Heart right ventricle (tissue), 16 donors: ENCODE measurements at places on chromosomes 12 and 14.

GRCh38 chr12:10320643-10321042, 13.0 kb downstream of the KLRD1 start:
- no peaks in the 10 kb centered on the region for H3K4me1 ChIP-seq
- no peak overlapping the region for H3K27ac ChIP-seq
- H3K4me3 ChIP-seq, result no peak overlapping the region
- H3K27me3 ChIP-seq, result no peaks in the 10 kb centered on the region
- no peak for DNase-seq

DNA sequence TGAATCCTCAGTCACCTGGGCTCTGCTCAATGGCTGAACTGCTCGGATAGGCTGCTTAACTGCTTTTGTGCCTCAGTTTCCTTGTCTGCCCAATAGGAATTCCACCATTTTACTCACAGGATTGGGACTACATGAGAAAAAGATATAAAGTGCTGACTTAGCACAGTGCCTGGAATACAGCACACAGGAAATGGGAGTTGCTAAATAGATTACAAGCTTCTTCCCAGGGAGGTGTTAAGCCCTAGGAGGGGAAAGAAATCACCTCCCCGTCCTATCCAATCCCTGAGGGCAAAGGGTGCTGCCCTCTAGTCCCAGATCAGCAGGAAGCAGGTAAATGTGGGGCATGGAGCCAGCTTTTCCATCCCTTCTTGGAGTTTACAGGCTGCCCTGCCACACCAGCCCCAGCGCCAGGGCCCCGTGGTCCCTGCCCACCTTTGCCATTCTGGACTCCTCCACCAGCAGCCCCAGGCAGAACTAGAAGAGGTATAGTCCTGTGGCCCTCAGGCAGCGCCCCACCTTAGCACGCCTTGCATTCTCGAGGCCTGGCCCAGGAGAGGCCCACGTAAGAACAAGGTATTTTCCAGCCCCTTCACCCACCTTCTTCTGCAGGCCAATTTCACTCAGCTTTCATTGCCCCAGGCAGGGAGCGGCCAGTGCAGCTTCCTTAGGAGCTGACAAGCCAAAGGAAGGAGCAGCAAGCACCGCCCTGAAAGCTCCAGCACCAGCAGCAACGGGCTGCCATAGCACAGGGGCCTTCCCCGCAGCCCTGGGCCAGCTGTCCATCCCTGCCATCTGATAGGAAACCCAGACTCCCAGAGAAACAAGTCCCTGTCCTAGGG, 28.8 kb upstream of the RPLP0 start:
- peak; percentile 26 for DNase-seq
- H3K27ac ChIP-seq, result peak overlapping the region; percentile 94
- no peaks in the 10 kb centered on the region for H3K27me3 ChIP-seq
- H3K4me3 ChIP-seq, result peak overlapping the region; percentile 29
- H3K36me3 ChIP-seq, result no peaks in the 10 kb centered on the region
- H3K4me1 ChIP-seq, result peaks cover 100% of the 10 kb centered on the region

GRCh38 chr14:105351920-105352851, 37.6 kb downstream of the PACS2 start:
- no peaks in the 10 kb centered on the region for H3K27me3 ChIP-seq
- no peak overlapping the region for H3K4me3 ChIP-seq
- H3K36me3 ChIP-seq, result peaks cover 7% of the 10 kb centered on the region
- H3K27ac ChIP-seq, result peak overlapping the region; percentile 53
- peaks cover 12% of the 10 kb centered on the region for H3K4me1 ChIP-seq

DNA sequence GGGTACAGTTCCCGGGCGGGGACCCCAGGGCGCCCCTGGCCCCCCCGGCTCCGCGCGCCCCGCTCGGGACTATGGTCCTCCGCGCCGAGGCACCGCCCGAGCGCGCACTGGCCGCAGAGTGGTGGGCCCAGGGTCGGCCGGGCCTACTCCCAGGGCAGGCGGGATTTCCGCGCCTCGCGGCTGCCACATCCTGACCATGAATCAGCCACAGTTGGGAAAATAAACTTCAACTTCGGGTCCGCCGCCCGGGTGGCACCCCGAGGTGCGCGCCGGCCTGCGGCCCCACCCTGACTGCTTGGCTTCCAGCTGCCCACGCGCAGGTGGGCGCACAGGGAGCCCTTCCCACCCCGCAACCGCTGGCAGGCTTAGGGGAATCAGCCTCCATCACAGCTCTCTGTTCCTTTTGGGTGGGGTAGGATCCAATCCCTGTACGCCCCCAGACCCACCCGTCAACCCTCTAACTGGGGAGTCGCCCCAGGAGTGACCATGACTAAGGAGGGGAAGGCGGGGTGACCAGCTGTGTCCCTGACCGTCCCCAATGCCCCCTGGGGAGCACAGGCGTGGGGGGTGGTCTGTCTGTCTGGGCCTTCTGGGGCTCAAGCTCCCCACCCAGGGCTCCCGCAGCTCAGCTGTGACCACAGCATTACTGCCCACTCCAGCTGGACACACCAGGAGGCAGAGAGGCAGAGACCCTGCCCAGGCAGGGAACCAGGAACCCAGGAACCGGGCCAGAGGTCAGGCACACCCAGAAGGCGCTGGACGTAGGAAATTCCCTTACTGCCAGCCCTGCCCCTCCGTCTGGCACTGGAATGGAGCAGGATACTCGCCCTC, 678 bp downstream of the INF2 start:
- H3K36me3 ChIP-seq, result no peaks in the 10 kb centered on the region
- no peaks in the 10 kb centered on the region for H3K27me3 ChIP-seq

GRCh38 chr12:124754949-124755800, 108.5 kb downstream of the SCARB1 start:
- no peaks in the 10 kb centered on the region for H3K27me3 ChIP-seq
- H3K27ac ChIP-seq, result peak overlapping the region; percentile 77
- no peaks in the 10 kb centered on the region for H3K36me3 ChIP-seq

DNA sequence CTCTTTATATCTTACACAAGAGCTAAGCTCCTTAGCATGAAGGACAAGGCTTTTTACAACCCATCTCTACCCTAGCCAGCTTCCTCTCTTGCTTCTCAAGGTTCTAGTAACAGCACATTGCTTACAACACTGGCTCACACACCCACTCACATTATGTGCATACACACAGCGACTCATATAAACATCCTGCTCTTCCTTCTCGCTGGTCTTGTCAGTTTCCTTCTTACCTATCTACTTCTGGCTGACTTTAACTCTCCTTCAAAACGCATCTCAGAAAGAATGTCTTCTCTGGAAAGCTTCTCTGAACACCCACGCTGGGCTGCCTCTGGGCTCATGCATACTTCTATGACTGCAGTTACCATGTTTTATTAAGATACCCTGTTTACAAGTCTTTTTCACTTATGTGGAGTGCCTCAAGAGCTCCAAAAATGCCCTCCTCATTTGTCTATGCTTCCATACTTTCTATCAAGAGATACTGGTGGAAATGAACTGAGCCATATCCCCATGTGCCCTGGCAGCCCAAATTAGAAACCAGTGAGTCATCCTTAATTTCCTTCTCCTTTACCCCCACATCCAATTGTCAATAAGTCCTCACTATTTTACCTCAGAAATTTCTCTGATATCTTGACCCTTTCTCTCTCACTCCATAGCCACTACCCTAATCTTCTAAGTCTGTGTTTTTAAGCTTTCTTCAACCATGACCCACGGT, 126.9 kb upstream of the KRAS start:
- no peaks in the 10 kb centered on the region for H3K36me3 ChIP-seq
- no peaks in the 10 kb centered on the region for H3K4me1 ChIP-seq
- H3K27ac ChIP-seq, result no peak overlapping the region
- H3K4me3 ChIP-seq, result no peak overlapping the region
- no peaks in the 10 kb centered on the region for H3K27me3 ChIP-seq

DNA sequence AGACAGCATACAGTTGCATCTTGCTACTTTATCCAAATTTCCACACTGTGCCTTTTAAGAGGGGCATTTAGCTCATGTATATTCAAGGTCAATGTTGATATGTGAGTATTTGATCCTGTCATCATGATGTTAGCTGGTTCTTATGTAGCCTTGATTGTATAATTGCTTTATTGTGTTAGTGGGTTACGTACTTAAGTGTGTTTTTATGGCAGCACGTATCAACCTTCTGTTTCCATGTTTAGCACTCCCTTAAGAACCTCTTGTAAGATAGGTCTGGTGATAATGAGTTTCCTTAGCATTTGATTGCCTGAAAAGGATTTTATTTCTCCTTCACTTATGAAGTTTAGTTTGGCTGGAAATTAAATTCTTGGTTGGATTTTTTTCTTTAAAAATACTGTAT, 445.2 kb downstream of the NAV3 start:
- H3K36me3 ChIP-seq, result no peaks in the 10 kb centered on the region
- no peak for DNase-seq
- H3K27me3 ChIP-seq, result no peaks in the 10 kb centered on the region
- no peaks in the 10 kb centered on the region for H3K4me1 ChIP-seq
- H3K4me3 ChIP-seq, result no peak overlapping the region

DNA sequence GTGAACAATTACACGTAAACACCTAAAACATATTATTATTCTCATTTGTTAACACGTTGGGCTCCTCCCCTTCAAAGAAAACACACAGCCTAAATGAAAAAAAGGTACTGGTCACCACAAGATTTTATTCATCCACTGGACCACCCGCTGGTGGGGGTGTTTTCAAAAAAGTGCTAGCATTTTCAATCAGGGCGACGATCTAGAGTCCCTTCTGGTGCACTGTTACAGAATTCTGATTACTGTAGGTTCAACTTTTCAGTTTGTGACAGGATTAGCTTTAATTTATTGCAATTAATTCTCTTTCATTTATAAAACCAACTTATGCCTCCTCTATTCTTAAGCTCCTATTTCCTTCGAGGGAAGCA, 443 bp downstream of the MAGOHB start:
- H3K36me3 ChIP-seq, result peaks cover 16% of the 10 kb centered on the region
- peak overlapping the region; percentile 84 for H3K4me3 ChIP-seq
- peak overlapping the region; percentile 86 for H3K27ac ChIP-seq
- H3K4me1 ChIP-seq, result no peaks in the 10 kb centered on the region
- DNase-seq, result no peak

- H3K4me3 ChIP-seq, result peak overlapping the region; percentile 27
- H3K27me3 ChIP-seq, result peaks cover 92% of the 10 kb centered on the region
- no peaks in the 10 kb centered on the region for H3K36me3 ChIP-seq
- no peak overlapping the region for H3K27ac ChIP-seq
- DNase-seq, result no peak
Measured at GRCh38 chr12:116878567-116879508, 2.4 kb downstream of the HRK start.

- DNase-seq, result no peak
- H3K27me3 ChIP-seq, result peaks cover 4% of the 10 kb centered on the region
- H3K4me1 ChIP-seq, result peaks cover 7% of the 10 kb centered on the region
Measured at GRCh38 chr12:51388846-51389245, 2.4 kb downstream of the GALNT6 start.

DNA sequence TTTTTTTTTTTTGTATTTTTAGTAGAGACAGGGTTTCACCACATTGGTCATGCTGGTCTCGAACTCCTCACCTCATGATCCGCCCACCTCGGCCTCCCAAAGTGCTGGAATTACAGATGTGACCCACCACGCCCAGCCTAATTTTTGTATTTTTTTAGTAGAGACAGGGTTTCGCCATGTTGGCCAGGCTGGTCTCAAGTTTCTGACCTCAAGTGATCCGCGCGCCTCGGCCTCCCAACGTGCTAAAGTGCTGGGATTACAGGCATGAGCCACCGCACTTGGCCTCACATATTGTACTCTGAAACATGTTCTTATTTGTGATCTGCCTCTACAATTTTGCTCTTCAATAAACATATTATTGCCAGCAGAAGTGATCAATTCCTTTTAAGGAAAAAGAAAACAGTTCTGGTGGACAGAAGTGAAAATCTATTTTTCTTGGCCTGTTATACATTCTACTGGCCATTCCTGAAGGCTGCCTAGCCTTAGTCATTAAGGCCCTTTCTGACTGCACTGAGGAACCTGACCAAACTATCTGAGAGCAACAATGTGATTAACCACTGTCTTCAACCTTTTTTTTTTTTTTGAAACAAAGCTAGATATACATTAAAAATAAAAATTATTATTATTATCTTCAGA, 36.1 kb downstream of the SNX6 start:
- H3K27ac ChIP-seq, result no peak overlapping the region
- peaks cover 11% of the 10 kb centered on the region for H3K4me1 ChIP-seq
- no peak overlapping the region for H3K4me3 ChIP-seq
- no peaks in the 10 kb centered on the region for H3K36me3 ChIP-seq

GRCh38 chr12:103178366-103179080, 221.0 kb downstream of the ASCL1 start:
- no peaks in the 10 kb centered on the region for H3K4me1 ChIP-seq
- DNase-seq, result no peak
- H3K4me3 ChIP-seq, result no peak overlapping the region
- H3K27ac ChIP-seq, result no peak overlapping the region
